NCI-H1930 (cell line): ENCODE measurements at places on chromosomes 3 and 15.

GRCh38 chr15:63446255-63446654 is 58.1 kb upstream of the USP3 start:
- no peak for DNase-seq

DNA sequence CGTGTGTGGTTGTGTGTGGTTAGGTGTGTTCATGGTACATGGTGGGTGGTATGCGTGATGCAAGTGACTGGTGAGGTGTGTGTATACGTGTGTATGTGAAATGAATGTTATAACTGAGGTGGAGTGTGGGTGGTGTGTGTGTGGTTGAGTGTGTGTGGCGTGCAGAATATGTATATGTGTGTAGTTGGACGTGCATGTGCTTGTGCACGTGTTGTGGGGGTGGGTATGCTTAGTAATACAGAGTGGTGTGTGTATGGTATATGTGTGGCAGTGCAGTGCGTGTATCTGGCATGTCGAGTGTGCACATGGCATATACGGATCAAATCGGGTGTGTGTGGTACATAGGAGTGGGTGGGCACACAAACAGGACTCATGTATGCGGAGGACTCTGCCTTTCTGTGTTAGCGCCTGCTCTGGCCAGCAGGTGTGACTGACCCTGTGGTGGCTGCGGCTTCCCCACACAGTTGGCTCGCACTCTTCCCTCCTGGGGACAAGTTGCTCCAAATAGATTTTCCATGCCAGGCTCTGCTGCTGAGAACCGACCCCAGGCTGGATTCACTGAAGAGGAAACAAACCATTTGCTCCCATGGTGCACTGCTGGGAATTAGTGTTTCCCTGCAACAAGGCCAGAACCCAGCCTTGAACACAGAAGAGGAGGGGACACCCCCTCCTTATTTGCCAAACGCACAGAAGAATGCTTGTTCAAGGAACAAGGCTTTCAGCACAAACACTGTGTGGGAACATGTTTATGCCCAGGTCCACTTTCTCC is 1.2 kb upstream of the C3orf70 start:
- DNase-seq, result peak; percentile 7

GRCh38 chr3:188673646-188674186 is 498.1 kb upstream of the TPRG1 start:
- no peak for DNase-seq

- DNase-seq, result no peak
These were observed 25.1 kb downstream of the SSUH2 start for GRCh38 chr3:8619548-8619947.

DNA sequence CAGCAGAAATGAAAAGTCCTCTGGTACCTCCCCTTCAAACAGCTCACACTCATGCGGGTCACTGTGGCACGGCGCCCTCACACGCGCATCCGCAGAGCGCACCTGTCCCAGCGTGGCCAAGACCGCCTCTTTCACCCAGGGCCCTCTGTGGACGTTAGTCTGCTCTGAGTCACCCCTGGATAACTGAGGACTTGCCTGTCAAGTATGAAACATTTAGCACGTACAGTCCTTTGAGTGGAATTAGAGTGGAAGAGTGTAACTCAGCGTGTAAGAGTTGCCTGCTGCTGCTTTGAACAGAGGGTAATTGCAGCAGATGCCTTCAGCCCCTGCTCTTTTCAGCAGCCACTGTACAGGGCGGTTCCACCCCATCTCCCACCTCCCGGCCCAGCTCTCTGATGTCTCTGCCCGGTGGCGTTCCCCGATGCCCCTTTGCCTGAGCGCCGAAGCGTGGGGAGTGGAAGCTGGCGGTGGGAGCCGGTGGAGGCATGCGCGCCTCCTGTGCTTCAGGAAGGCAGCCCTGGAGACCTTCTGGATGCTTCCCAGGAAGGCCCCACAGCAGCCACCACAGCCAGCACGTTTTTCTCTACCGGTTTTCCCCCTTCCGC is 23.0 kb downstream of the CPN2 start:
- DNase-seq, result no peak

DNA sequence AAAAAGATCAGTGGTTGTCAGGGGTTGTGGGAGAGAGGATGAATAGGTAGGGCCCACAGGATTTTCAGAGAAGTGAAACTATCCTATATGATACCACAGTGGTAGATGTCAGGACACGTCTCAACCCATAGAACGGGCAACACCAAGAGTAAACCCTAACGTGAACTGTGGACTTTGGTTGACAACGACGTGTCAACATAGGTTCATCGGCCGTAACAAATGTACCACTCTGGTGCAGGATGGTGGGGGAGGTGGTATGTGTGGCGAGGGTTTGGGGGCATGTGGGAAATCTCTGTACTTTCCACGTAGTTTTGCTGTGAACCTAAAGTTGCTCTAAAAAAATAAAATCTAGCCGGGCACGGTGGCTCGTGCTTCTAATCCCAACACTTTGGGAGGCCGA is 13.0 kb upstream of the PIGZ start:
- no peak for DNase-seq

GRCh38 chr3:188274249-188274915 is 120.4 kb downstream of the LPP start:
- DNase-seq, result no peak

DNA sequence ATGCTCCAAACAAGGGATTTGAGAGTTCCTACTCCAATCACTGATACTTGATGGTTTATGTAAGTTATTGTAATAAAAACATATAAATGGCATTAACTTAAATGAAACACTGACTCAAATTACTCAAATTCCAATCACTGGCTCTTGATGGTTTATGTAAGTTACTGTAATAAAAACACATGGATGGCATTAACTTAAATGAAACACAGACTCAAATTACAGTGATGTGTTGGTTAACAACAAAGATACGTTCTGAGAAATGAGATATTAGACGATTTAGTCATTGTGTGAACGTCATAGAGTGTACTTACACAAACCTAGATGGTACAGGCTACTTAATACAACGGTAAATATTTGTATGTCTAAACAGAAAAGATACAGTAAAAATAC is 6.6 kb downstream of the MOBP start:
- DNase-seq, result no peak

DNA sequence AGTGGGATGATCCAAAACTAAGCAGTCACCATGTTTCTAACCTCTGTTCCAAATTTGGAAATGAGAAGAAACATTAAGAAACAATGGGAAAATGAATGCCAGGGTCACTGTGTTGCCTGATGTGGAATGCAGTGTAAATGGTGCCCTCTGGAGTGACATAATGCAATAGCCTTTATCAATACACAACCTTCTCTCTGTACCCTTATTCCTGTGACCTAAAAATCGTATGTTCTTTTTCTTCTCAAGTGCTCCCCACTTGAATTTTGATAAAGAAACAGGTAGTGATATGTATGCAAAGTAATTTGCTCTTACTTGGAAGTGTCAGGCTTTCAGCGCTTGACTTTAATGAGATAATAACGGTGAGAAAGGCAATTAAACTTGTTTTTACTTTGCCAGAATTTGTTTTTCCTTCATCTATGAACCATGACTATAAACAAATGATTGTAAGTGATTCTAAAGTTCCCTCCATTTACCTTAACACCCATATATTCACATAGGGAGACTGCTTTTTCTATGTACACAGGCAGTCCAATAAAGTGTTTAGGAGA is 145.8 kb upstream of the THRB start:
- no peak for DNase-seq

- no peak for DNase-seq
These were observed 13.3 kb downstream of the NFKBIZ start for GRCh38 chr3:101862416-101863165.

GRCh38 chr3:153547970-153548369 is 385.9 kb downstream of the RAP2B start:
- DNase-seq, result no peak

- DNase-seq, result no peak
These were observed 88.9 kb downstream of the TBC1D2B start for GRCh38 chr15:77988347-77989295.

GRCh38 chr3:188417766-188418165 is 263.8 kb downstream of the LPP start:
- DNase-seq, result no peak

DNA sequence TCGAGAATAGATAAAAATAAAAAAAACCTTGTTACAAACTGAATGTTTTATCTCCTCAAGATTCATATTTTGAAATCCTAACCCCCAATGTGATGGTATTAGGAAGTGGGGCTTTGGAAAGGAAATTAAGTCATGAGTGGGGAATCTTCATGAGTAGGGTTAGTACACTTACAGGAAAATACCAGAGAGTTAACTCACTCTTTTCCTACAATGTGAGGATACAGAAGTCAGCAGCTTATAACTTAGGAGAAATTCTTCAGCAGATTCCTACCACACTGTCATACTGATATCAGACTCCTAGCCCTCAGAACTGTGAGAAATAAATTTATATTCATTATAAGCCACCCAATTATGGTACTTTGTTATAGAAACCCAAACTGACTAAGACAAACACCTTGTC is 453.1 kb downstream of the GBE1 start:
- DNase-seq, result no peak

DNA sequence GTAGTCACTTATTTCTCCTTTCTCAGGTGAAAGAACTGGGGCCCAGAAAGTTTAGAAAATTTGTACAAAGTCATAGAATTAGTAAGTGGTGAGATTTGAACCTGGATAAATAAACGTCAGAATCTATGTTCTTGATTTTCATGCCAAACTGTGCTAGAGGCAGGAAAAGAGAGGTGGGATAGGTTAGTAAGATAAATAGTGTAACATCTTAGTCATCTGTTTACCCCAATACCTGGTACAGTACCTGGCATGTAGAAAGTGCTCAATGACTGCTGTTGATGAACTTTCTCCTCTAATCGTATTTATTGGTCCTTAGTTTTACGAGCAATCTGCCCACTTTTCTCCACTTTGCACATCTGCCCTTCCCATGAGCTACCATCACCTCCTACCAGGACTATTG is 124.9 kb downstream of the MITF start:
- DNase-seq, result no peak

DNA sequence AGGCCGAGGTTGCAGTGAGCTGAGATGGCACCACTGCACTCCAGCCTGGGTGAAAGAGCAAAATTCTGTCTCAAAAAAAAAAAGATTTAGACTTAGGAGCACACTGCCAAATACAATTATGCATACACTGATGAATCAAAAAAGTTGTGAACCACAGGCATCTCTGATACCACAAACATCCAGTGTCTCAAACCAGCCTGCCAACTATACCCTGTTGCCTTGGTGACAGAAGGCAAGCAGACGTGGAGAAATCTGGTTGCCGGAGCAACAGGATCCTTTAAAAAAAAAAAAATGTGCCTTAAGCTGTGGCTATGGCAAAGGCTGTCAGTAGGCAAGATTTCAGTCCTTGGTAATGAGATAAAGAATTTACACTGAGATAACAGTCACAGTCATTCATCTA is 202.3 kb downstream of the NEK10 start:
- no peak for DNase-seq

GRCh38 chr15:65851981-65852380 is 17.3 kb upstream of the RAB11A start:
- no peak for DNase-seq

DNA sequence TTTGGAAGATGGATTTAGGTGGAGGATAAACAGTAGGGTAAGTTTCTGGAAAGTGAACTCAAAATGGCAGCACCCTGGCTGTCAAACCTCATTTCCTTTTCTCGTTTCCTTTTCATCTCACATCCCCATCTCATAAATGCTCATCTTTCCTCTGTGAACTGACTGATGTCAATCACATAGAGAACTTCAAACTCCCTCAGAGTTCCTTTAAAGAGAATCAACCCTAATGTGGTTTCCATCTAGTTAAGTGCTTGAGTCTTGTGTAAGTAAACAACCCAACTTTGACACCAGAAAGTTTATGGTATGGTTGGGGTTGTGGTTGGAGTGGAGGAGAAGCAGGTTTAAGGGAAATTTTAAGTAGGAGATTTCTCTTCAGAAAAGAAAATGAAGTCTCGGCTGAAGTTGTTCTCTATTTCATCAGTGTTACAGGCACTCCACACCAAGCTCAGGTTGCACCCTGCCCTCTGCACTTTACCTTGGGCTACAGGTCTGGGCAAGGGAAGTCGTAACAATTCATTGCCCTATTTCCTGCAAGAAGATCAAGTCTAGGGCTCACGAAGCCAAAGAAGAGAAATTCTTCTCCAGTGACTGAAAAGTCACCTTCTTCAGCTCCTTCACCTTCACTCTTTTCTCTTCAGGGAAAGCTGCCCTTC is 34.4 kb upstream of the TNIK start:
- no peak for DNase-seq

DNA sequence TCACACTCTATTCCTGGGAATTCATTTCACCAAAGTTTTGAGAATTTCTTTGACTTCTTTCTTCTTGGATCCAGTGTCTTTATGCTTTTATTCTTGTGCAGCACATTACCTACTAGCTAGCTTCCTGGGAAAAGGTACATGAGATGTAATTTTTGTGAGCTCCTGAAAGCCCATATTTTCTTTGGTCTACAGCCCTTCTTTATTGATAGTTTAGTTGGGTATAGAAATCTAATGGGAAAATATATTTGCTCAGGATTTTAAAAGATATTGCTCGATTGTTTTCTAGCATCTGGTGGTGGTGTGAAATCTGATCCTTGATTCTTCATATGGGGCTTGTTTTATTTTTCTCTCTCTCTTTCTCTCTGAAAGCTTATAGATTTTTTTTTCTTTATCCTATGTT is 45.8 kb downstream of the FOXB1 start:
- DNase-seq, result no peak

GRCh38 chr3:153621953-153622352 is 459.9 kb downstream of the RAP2B start:
- DNase-seq, result no peak

DNA sequence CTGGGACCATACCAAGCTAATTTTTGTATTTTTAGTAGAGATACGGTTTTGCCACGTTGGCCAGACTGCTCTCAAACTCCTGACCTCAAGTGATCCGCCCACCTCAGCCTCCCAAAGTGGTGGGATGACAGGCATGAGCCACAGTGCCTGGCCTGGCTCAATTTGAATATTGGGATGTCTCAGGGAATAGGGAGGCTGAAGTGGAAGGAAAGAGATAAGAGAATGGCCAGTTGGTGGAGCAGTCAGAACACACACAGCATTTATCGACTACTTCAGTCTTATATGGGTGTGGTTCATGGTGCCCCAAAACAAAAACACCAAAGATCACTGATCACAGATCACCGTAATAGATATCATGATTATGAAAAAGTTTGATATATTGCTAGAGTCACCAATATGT is 144.4 kb downstream of the GMNC start:
- DNase-seq, result no peak

GRCh38 chr3:43378066-43378935 is 92.0 kb downstream of the SNRK start:
- DNase-seq, result no peak

- no peak for DNase-seq
These were observed 32.8 kb upstream of the RASA2 start for GRCh38 chr3:141454054-141454453.
